ENCODE measurements at places on chromosomes 16 and 17.
A peak's percentile ranks its signal among the peaks of the same experiment; 100 is the strongest.

- peak; percentile 54 for DNase-seq
These were observed 786 bp upstream of the CACNA1G start for GRCh38 chr17:50559674-50560184.

- DNase-seq, result peak; percentile 91
These were observed 75.3 kb upstream of the TBC1D3K start for GRCh38 chr17:37848690-37849616.

- no peak for DNase-seq
These were observed 18.9 kb downstream of the CDR2 start for GRCh38 chr16:22355487-22355908.

DNA sequence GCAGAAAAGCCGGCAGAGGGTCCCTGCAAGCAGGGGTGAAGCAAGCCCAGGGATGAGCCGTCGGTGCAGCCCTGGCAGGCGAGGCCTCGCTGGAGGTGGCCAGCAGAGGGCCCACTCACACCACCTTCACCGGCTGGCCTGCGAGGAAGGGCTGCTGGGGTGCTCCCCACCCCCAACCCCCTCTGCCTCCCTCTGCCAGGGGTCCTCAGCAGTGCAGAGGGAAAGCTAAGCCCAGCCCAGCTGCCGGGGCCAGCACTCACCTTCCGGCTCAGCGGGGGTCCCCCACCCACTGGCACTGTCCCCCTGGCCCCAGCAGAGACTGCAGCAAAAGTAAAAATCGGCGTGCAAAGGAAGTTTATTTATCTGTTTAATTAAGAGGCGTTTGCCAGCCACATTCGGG, 113.4 kb downstream of the ENGASE start:
- peak; percentile 39 for DNase-seq

DNA sequence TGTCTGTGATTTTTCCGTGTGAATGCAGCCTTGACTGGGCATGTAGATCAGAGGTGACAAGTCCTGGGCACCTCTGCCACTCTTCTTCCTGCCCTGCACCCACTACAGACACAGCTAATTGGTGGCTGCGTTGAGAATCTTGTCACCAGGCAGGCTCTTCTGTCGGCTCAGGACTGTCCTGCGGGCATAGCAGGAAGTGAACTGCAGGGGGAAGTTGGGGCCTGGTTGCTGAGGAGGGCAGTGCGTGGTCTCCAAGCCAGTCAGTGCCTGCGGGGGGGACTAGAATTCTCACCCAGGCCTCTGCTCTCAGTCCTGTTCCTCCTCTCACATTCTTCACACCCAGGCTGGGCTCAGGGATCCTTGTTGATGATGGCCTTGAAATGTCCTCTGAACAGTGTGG, 50.5 kb downstream of the JPH3 start:
- no peak for DNase-seq

DNA sequence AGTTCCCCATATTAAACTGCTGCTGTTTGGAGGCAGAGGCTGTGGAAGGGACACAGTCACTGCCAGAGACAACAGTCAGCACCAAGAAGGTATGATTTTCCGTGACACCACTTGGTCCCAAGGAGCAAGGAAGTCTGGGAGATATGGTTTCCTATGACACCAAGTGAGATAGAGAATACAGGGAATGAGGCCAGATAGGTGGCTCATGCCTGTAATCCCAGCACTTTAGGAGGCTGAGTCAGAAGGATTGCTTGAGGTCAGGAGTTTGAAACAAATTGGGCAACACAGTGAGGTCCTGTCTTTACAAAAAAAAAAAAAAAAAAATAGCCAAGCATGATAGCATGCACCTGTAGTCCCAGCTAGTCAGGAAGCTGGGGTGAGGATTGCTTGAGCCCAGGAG, 90.8 kb downstream of the ABCC12 start:
- peak; percentile 41 for DNase-seq

GRCh38 chr17:67813803-67814180, 11.5 kb upstream of the BPTF start:
- DNase-seq, result no peak

- DNase-seq, result peak; percentile 35
These were observed 10.6 kb downstream of the CA10 start for GRCh38 chr17:52147872-52148271.

DNA sequence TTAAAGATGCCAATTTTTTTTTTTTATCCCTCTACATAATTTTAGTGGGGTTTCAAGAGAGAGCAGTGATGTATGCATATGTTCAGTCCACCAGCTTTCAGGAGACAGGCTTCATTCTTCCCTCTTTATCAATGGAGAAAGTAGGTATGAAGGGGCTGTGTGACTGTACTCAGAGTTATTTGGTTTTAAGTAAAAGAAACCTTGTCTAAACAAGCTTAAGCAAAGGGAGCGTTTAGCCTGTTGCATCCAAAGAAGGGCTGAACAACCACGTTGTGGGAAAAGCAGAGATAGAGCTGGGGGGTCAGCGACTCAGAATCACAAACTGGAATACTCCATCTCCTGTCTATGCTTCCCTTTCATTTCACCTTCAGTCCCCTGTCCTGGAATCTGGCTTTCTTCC, 50.4 kb upstream of the HAS3 start:
- DNase-seq, result peak; percentile 37

GRCh38 chr17:2056206-2057174, 1.6 kb downstream of the HIC1 start:
- no peak for DNase-seq

DNA sequence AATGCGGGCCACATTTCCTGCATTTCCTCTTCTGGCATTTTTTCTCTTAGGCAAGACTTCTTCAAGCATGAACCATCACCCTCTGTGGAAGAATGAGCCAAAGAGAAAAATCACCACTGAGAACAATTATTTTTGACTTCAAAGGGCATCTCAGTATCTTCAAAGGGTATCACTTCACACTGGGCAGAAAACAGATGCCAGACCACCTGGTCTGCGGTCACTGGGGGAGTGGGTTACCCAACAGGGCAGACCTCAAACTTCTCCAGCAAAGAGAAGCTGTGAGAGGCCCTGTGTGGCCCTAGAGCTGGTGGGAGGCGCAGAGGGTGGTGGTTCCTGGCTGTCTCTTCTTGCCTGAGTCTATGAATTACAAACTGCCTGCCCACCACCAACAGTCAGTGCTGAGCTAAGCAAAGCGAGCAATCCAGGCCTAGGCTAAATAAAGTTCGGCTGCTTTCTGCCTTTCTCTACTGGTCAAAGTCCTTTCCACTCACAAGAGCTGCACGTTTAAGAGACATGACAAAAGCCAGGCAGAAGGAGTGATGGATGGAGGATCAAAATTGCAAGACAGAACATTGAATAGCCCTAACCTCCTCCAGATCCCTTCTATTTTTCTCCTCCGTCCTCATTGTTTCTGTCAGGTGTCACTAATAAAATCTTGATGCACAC, 602.7 kb upstream of the CDH5 start:
- no peak for DNase-seq

- DNase-seq, result no peak
These were observed 19.8 kb downstream of the RGS9 start for GRCh38 chr17:65156835-65157565.

- no peak for DNase-seq
These were observed 180.8 kb downstream of the XYLT1 start for GRCh38 chr16:17289674-17290635.

DNA sequence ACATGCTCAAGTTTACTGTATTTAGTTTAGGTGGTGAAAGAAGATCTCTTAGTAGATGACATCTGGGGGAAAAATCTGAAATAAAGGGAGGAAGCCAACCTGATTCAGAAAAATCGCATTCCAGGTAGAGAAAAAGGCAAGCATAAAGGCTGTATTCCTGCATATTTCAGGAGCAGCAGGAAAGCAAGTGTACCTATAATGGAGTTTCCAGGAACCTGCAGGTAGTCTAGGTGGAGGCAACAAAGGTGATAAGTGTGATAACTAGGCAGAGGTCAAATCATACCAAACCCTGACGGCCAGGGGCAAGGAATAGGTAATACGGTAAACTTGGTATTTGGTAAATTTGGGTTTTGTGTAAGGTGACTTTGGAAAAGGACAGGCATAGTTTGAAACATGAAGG, 132.8 kb upstream of the GOT2 start:
- no peak for DNase-seq

DNA sequence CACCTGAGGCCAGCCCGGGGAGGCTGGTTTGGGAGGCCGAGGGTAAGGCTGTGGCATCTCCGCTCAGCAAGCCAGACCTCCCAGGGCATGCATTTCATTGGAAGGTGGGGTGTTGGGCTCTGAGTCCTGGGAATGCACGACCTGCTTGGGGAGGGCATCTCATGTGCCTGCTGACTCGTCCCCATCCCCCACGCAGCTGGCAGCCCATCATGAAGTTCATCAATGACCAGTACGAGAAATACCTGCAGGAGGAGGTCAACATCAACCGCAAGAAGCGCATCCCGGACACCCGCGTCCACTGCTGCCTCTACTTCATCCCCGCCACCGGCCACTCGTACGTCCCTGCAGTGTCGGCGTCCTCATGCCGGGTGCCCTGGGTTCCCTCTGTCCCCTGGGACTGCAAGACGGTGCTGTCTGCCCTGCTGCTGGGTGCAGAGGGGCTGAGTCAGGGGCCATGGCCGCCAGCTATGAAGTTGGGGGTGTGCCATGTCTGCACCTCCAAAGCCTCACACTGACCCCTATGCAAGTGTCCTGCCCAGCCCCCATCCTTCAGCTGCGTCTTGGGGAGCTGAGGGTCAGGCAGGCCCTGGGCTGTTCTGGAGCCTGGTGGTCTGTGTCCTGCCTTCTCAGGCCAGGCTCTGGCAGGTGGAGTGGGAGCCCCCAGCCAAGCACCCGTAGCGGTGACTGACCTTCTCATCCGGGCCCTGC, 347.9 kb downstream of the SEC14L1 start:
- DNase-seq, result no peak

- DNase-seq, result no peak
These were observed 10.6 kb downstream of the RBFOX1 start for GRCh38 chr16:7343243-7343642.

DNA sequence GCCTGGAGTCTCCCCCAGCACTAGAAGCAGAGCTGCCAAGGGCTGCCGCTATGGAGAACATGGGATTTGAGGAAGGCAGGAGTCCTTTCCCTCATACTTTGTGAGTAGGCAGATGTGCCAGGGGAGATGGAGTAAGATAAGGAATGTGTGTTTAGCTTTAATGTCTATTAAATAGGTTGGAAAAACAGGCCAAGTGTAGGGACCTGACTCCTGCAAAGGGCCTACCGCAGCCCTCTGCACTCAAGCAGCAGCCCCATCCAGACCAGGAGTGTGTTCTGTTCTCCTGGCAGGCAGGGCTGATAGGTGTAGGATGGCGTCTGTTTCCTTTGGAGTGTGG, 1.8 kb upstream of the MIF4GD start:
- DNase-seq, result no peak

Measured in epithelial cell of esophagus (primary cell).